Spinal cord (tissue), 10 donors: ENCODE measurements at places on chromosomes 12 and 14.

- DNase-seq: no peak
Observed at GRCh38 chr12:7747246-7747645, at the start of gene CLEC4C. CLEC4C (minus strand) TSS chr12:7747375; CDS start chr12:7747348, 27 bp downstream.

GRCh38 chr14:69979882-69980281 lies 100.7 kb downstream of the SMOC1 start:
- no peak for DNase-seq

GRCh38 chr14:37399517-37399916 lies 195.5 kb downstream of the FOXA1 start:
- DNase-seq: no peak

GRCh38 chr14:68408680-68409079 lies 384.2 kb downstream of the ZFP36L1 start:
- no peak for DNase-seq

DNA sequence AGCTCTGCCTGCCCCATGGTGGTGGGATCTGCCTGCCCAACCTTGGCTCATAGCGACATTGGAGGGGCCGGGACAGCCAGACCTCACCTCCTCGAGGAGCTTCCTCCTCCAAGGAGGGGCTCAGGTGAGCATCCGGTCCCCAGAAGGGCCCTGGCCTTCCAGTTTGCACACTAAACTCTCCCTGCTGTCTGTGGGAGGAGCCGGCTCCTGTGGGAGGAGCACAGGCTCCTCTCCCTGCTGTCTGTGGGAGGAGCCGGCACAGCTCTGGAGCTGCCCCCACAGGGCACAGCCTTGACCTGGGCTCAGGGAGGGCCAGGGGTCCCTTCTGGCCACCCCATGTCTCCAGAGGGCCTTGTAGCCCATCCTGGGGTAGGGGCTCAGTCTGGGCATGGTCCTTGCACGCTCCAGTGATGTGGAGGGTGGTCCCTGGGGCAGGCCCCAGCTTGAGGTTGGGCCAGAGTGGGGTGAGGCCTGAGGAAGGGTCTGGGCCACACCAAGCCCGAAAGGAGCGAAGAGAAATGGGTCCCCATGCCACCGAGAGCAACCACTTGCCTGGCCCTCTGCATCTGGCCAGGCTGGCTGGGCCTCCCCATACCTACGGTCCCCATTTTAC lies 147.5 kb upstream of the C14orf180 start:
- no peak for DNase-seq

DNA sequence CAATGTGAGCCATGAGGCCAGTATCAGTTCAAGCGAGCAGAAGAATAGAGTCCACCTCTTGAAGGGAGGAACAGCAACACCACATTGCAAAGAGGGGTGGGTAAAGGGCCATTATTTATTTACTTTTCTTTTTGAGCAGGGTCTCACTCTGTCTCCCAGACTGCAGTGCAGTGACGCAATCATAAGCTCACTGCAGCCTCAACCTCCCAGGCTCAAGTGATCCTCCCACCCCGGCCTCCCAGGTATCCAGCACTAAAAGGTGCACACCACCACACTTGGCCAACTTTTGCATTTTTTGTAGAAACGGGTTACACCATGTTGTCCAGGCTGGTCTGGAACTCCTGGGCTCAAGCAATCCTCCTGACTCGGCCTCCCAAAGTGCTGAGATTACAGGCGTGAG lies 42.9 kb upstream of the CIT start:
- DNase-seq: no peak

DNA sequence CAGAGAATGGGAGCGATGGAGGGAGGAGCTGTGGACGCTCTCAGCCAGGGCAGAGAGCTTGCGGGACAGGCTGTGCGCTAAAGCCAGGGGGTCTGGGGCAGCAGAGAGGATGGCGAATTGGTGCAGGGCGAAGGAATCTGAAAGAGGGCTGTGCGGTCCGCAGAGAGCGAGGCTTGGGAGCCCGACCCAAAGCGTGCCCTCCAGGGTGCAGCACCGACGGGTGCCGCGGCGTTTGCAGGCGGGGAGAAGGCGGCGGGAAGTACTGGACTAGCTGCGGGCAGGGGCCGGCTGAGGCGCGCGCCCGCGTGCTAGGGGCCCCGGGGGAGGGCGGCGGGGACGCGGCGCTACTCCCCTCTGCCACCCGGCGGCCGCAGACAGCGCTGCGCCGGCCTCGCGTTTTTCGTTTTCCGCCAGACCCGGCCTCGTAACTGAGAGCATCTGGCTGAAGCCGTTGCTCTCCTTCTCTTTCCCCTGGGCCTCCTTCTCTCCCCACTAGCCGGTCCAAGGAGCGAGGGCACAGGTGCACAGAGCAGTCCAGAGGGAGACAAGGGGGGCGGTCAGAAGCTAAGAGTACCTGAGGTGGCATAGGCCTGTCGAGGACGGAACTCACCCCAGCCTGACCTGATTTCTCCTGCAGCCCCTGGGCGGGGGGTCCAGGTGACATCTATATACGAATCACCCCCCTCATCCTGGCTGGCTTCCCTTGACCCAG lies 24.9 kb downstream of the SLC6A12 start:
- peak; percentile 52 for DNase-seq

GRCh38 chr14:61050417-61050816 lies 69.4 kb downstream of the SLC38A6 start:
- no peak for DNase-seq

GRCh38 chr12:42446761-42447160 lies 120.8 kb downstream of the PPHLN1 start:
- DNase-seq: no peak

- DNase-seq: no peak
Observed at GRCh38 chr12:16359512-16360491, 12.4 kb downstream of the MGST1 start.

DNA sequence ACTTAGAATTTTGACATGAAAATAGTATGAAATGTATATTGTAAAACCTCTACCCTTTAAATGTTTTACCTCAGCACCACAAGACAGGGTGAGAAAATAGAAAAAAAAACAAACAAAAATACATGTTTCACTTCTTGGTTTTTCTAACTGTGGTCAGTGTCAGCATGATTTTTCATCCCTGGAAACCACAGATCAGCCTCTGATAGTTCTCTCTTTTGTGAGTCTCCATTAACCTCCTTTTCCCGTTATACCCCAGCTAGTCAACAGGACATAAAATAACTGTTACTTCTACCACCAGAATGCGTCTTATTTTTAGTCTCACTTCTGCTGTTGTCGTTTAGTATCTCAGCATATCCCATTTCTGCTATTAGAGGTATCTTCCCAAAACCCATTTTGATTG lies 48.3 kb upstream of the KCNMB4 start:
- no peak for DNase-seq

DNA sequence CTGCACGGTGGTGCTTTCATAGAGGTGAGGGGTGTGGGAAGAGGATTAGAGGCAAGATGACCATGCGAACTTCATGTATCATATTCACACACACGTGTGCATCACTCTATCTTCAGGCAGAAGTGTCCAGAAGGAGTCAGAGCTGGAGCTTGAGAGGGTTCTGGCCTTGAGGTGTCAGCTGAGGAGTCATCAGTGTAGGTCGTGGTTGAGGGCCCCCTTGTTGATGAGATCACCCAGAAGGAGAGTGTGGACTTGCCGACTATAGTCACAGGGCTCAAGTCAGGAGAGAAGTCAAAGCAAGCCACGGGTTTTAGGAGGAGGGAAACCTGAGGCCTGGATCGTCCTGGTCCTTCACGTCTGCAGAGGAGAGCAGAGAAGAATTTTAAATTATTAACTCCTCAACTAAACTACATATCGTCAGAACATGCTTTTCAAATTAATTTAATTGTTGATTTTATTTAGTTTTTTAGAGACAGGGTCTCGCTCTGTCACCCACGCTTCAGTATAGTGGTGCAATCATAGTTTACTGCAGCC lies 25.4 kb downstream of the EML1 start:
- no peak for DNase-seq

- DNase-seq: no peak
Observed at GRCh38 chr14:104956290-104956890, 21.8 kb downstream of the AHNAK2 start.

DNA sequence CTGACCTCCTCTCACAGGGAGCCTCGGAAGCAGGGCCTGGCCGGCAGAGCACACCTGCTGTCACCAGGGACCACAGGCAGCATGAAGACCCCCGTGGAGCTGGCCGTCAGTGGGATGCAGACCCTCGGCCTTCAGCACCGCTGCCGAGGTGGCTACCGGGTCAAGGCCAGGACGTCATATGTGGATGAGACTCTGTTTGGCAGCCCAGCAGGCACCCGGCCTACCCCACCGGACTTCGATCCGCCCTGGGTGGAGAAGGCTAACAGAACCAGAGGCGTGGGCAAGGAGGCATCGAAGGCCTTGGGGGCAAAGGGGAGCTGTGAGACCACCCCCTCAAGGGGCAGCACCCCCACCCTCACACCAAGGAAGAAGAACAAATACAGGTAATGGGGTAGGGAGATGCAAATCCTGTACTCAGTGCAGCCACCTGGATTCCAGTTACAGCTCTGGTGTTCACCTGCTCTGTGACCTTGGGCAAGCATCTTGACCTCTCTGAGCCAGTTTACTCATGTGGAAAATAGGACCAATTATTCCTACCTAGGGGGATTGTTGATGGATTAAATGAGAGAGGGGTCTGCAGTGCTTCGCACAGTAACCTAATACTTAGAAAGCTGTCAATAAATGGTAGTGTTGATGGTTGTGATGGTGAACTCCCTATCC lies 1.3 kb downstream of the RITA1 start:
- DNase-seq: no peak

DNA sequence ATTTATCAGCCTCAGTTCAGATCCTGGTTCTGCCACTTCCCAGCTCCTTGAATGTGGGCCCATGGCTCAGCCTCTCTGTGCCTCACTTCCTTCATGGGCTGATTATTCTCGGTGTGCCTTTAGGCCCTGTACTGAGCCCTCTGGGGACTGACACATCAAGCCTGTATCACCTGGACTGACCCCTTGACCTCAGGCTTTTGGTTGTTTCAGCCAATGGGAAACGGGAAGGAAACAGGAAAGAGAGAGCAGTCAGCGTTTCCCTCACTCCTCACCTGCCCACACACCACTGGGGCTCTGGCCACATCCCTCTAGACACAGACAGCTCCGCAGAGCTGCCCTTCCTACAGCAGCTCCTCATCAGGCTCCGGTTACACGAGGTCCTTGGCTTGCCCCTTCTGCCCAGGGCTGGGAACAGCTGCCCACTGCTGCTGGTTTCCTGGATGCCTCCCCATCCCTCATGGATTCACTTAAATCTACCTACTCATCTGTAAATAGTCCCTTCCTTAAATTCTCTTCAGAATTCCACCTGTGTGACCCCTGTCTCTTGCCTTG lies 37.0 kb upstream of the ITPR2 start:
- DNase-seq: no peak

DNA sequence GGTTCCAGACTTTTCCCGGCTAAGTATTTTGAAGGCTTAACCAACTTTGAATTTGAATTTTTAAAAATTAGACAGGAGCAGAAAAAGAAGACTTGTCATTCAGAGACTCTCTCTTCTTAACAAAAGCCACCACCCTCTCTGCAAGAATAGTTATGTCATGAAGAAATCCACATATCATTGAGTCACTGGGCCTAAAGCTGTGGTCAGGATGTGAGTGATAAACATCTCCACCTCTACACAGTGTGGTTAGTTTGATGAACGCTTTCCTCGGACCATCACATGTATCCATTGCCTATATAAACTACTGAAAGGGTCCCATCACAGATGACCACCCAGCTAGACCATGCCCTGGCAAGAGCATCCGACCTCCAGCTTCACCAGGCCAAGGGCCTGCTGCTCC lies 226.1 kb downstream of the KSR2 start:
- DNase-seq: no peak

DNA sequence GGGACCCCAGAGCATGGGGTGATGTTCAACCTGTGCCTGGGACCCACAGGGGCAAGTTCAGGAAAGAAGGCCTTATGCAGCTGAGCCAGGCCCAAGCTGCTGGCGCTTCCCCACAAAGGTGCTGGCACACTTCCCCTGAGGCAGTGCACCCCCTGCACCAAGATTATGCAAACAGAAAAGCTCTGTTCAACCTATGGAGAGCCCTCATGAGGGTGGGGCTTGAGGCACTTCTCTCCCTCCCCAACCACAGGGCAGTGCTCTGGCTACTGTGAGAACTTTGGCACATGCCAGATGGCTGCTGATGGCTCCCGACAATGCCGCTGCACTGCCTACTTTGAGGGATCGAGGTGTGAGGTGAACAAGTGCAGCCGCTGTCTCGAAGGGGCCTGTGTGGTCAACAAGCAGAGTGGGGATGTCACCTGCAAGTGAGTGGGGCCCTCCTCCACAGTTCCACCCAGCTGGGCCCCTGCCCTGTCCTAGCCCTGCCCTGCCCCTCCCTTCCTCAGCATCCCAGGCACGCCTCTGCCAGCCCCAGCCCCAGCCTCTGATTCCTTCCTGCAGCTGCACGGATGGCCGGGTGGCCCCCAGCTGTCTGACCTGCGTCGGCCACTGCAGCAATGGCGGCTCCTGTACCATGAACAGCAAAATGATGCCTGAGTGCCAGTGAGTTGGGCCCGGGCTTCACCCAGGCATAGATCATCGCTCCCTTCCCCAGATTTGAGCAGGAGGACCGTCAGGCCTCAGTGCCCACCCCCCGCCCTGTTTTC lies 5.5 kb upstream of the NXPH4 start:
- DNase-seq: no peak
